ENCODE measurements at places on chromosomes 7 and 10.
A peak's percentile ranks its signal among the peaks of the same experiment; 100 is the strongest.

DNA sequence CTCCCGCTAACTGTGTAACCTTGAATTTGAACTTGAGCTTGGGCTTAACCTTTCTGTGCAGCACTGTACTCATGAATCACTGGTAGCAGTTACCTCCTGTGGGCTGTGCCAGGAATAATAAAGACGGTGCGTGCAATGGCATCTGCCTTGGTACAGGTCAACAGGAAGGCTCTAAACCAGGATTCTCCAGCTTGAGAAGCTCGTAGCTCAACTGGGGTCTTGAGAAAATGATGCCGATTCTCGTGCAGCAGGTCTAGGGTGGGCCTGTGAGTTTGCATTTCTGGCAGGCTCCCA, 112.5 kb upstream of the ANLN start:
- no peak for DNase-seq

DNA sequence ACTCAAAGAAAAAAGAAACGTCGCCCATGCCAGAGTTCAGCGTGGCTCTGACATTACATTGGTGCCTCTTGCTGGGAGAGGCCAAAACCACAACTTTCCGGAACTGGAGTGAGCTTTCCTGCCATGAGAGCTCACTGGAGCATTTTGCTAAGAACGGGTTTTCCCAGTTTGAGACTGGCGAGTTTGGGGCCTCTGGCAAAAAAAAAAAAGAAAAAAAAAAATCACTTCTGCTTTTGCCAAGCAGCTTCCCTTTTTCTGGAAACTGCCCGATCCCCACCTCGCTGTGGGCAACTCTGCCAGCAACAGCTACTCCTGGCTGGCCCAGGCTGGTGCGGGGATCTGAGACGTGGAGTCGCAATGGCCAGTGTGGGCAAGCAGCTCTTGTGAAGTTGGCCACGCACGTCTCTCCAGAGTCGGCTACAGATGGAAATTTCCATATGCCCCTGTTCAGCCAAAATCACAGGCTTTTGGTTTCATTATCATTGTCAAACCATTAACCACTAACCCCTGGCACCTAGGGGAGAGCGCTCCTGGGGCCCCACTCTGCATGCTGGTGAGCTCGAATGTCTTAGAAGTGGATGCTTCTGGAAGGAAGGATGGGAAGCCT, 25.7 kb downstream of the PRKAG2 start:
- DNase-seq, result peak; percentile 12

DNA sequence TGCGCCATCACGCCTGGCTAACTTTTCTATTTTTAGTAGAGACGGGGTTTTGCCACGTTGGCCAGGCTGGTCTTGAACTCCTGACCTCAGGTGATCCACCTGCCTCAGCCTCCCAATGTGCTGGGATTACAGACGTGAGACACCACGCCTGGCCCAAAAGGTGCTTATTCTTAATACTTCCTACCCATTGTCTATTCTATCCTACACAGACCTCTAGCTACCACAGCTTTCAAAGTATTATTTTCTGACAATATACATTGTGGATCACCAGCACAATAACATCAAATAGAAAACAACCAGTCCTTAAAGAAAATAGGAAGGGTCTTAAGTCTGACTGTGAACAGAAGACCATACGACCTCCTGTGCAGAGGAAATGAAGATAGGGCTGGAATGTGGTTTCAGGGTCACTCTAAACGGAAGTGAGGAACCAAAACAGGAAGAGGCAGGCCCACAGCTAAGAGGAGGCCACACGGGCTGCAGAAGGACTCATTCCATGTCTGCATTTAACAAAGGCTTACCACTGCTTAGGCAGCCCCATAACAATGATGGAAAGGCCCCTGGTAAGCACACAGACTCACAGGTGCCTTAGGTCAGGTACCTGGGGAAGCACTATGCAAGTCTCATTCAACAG, 115.2 kb downstream of the ZFAND4 start:
- no peak for DNase-seq

- DNase-seq, result no peak
These were observed 65.0 kb upstream of the TMEM168 start for GRCh38 chr7:112855227-112855626.

GRCh38 chr10:102135956-102136526, 3.2 kb downstream of the PPRC1 start:
- DNase-seq, result no peak

DNA sequence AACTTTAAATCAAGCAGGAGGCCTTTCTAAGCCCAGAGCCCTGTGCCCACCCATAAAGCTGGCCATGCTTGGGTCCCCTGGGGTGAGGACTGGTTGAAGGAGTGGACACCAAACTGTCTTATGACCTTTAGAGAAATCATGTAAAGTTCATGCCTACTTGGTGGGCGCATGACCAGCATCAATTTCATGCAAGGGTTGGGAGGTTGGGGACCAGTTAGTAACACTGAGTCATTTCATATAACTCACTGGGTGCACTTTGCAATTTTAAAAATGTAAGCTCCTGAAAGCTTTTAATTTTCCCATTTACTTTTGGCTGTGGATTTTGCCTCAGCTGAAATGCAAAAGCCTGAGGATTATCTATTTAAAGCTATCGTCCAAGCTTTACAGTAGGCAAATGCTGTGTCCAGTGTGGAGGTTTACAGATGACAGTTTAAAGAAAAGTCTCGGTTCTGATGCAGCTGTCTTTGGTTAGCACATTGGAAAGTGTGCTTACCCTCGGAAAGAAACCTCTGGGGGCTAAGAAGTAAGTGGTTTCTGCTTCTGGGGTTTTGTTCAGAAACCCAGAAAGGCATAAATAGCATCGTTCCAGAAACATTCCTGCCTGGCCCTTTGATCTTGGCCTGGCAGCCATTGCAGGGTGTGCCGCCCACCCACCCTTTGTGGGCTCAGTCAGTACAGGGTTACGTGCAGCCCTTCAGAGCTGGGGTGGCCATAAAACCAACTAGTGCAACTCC, 48.8 kb upstream of the CHST15 start:
- DNase-seq, result no peak

GRCh38 chr10:91357497-91357896, 52.6 kb upstream of the HECTD2 start:
- no peak for DNase-seq

DNA sequence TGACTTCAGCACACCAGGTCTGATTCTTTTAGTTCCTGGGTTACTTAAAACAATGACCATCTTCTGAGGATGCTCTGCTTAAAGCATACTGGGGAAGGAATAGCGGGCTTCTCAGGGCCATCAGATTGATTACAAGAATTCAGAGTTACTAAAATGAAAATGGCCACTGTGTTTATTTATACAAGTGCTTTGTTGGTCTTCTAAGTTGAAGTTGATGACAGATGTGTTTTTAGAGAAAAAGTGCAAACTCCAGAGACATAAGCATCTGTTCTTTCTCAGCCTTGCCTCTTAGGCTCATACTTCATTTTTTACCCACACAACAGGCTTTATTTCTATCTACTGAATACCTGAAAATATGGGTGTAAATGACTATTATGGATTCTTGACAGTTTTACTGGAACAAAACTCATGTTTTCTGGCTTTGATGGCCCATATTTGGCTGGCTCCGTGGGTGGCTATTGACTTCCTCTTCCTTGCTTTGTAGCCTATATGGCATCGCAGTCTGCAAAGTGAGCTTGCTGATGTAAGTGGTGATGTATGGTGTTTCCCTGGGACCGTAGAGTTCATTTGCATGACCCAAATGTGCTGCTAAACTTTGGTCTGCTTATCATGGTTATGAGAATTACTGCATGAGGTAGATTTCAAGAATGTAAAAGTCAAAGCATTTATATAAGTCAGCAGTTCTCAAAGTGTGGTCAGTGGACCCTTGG, 121.3 kb downstream of the BMPER start:
- no peak for DNase-seq

DNA sequence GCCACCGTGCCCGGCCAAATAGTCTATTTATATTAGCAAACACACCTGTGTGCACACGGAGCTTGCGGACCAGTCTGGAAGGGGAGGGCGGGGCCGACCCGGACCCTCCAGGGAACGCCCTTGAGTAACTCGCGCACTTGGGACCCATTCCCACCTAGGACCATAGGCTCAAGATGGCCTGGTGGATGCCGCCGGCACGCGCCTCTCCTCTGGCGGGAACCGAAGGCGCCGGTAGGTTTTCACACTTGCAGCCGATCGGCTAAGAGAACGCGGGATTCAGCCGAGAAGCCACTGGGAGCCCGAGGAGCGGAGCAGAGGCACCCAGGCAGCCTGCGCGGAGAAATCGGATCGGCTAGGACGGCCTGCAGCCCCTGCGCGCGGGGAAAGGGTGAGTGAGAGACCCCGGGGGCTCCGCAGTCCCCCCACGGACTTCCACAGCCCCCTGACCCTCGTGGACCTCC, 18.9 kb downstream of the IFT22 start:
- DNase-seq, result no peak

GRCh38 chr10:103080891-103081581, 112.0 kb downstream of the NT5C2 start:
- no peak for DNase-seq

DNA sequence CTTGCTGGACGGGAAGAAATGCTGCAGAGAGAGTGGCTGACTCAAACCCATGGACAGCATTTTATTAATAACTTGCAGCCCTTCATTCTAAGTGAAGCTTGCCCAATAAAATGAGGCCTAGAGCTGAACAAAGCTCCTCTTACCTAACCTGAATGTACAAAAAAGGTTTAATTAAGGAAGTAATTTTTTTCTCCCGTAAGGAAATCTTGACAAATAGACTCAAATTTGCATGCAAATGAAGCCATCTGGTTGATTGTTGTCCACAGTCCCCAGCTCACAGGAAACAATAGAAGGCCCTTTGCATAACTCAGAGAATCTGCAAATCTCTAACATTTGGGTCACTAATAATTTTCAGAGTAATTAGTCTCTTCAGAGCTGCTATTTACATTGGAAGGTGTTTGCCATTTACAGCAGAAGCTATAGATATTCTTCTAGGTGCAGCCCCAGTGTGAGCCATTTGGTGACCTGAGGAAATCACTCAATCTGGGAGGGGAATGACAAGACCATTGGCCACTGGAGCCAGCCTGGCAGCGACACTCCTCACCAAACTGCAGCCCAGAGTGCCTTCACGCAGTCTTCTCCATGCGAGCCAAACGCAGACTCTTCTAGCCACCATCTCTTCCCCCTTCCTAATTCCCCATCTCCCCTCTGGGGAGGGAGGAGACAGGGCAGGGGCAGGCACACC, 483.0 kb upstream of the C7orf33 start:
- DNase-seq, result no peak

GRCh38 chr10:44398747-44399658, 14.1 kb upstream of the CXCL12 start:
- no peak for DNase-seq

DNA sequence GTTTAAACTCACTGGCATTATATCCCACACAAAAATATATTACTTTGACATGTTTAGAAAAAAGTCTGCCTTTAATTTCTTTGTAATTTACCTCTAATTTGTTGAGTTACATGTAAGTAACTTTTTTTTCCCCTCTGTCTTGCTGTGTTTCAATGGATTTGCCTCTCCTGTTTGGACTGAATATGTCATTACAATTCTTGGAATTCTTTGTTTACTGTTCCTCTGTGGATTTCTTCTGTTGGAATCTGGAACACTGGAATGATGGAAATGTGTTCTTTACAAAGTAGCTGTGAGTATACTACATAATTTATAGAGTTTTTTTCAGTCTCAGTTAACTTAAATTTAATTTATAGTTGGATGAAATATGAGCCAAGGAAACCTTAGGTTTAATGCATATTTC, 30.4 kb downstream of the SEPTIN7 start:
- DNase-seq, result no peak

GRCh38 chr10:45376371-45376801, 2.4 kb downstream of the ALOX5 start:
- no peak for DNase-seq

GRCh38 chr10:89032141-89032891, 41.7 kb downstream of the FAS start:
- peak; percentile 70 for DNase-seq

GRCh38 chr10:15457382-15457781, 86.3 kb upstream of the FAM171A1 start:
- DNase-seq, result no peak

DNA sequence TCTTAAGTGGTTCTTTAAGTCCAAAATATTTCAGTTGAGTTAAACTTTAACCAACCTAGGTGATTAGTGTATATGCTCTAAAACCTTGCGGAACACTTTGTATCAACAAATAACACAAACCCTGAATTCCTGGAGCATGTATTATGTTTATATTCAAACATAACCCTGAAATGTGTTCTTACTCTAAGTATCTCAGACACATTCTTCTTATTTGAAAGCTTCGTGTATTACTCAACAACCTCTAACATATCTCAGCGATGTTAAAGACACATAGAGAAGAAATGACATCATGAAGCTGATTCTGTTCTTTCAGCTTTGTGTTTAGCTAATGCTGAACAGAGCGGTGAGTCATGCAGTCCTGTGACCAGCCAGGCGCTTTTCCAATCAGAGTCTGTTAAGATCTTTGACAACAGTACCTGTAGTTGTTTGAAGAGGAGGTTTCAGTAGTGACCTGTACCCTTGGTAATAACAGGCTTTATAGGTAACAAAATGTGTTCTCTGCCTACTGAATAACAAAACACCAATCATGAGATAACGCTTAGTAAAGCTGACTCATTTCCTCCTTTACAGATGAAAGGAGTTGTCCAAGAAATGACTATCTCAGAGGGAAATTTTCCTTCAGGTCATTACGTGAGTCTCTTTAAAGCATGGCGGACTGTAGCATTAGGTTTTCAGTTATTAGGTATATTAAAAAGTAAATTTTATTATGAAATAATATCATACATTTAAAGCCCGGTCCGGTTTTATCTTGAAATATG, 67.3 kb upstream of the KLF6 start:
- DNase-seq, result peak; percentile 100

- no peak for DNase-seq
These were observed 8.4 kb downstream of the COL13A1 start for GRCh38 chr10:69810097-69810496.

DNA sequence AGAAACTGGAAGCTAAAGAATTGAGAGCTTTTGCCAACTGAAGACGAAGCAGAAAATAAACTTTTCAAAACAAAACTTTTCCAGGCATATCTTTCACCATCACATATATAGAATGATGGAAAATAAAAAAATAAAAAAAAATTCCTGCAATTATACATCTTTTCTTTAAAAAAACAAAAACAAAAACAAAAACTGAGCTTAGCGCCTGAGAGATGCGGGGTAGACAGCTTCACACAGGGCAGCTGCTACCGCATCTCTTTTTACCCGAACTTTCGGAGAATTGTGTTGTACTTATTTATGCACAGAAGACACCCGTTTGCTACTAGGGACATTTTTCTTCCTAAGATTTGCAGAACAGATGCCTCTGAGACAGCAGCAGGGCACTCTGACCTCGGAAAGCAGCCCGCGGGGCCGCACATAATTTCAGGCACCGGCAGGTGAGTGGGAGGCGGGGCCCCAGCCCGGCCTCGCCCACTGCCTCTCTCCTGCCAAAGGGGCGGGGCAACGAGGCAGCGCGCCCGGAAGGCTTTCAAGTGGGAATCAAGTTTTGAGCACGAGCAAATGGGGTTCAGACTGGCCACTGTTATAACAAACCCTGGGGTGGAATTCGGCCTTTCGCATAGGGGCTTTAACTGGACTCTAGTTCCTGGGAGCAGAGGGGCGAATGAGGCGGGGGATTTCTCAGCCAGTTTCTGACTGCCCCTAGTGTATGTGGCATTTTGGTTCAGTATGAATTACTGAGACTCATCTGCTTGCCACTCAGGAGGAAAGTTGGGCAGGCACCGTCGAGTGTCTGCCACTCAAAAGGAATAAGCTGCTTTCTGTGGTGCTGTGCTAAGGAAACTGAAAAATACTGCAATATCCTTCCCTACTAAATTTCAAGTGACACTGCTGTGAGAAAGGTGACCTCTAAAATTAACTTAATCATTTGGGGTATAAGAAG, 18.5 kb upstream of the FAM133B start:
- no peak for DNase-seq

Data from epithelial cell of prostate (primary cell).